ENCODE measurements at places on chromosomes 1 and 21. TPM values are rescaled to one million over a fixed set of nuclear protein-coding genes. Genes with fewer than 3 reads are reported as not detected.

- DNase-seq, result no peak
Observed at GRCh38 chr1:162230096-162230495, 146.6 kb downstream of the SPATA46 start.

DNA sequence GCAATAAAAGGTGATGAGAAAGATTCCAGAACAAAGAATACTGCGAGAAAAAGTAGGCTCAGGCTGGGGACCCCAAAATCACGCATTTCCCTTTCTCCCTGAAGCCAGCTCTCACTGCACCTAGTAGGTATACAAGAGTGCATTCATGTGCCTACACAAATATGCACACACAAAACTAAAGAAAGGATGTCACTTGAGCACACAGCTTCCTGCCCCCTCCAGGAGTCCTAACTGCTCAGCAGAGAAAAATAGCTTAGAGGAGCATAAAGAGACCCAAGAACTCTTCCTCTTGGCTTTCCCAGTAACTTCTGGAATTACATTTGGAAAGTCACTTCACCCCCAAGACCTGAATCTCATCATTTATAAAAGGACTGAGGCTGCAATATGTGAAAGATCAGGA, 38.0 kb downstream of the JAK1 start:
- DNase-seq, result no peak

DNA sequence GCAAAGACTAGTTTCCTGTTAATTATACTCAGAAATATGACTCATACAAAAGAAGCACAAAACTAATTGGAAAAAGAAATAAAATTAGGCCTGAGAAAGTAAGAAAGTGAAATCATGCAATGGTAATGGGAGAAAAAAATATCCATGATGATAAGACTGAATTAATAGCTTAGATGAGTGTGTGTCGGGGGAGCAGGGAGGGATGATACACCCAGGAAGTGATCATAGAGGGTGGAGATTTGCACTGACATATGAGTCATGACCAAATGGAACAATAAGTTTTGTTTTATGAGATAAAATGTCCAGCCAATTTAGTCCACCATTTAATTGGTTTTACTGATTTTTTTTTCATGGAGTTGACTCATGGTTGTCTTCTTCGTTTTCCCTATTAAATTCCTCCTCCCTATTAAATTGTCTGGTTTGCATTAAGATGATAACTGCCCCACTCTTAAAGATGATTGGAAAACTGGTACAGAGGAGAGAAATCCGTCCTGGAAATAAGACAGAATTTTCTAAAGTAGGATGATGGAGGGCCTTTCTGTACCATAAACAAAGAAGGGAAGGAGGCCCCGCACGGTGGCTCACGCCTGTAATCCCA, 111.7 kb upstream of the KCNJ6 start:
- no peak for DNase-seq

MFN2 gene
- 60.7 TPM for polyA plus RNA-seq

VSIG8 gene
- 1.2 TPM for polyA plus RNA-seq
